ENCODE measurements at places on chromosomes 1 and 21.
A peak's percentile ranks its signal among the peaks of the same experiment; 100 is the strongest.

GRCh38 chr1:3750741-3751140 lies 1.5 kb upstream of the CCDC27 start:
- no peak for DNase-seq

- no peak for DNase-seq
These were observed 37.7 kb downstream of the MARK1 start for GRCh38 chr1:220565670-220566069.

DNA sequence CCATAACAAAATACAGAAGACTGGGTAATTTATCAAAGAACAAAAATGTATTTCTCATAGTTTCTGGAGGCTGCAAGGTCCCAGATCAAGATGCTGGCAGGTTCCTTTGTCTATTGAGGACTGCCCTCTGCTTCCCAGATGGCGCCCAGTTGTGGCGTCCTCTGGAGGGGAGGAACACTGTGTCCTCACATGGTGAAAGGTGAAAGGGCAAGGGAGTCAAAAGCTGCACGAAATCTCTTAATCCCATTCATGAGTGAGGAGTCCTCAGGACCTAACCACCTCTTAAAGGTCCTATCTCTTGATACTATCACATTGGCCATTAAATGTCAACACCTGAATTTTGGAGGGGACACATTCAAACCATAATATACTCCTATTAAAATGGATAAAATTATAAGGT lies 79.3 kb upstream of the IRF2BP2 start:
- no peak for DNase-seq

DNA sequence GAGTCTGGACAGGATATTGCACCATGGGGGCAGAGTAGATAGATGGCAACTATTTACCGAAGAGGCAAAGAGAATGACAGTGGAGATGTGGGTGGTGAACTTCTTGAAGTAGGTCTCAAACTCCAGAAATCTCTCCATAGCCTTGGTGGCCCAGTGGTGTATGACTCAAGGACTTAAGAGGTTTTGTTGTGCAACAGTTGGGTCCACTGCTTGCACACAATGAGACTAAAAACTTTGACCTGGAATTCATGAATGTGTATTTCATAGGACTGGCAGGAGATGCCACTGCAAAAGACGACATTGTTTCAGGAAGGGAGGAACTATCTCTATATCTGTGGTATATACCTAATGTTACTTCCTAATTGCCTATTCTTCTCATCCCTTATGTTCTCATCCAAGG lies 75.9 kb downstream of the ZSCAN20 start:
- DNase-seq = no peak

- DNase-seq = no peak
These were observed 8.1 kb downstream of the PSRC1 start for GRCh38 chr1:109274533-109275476.

DNA sequence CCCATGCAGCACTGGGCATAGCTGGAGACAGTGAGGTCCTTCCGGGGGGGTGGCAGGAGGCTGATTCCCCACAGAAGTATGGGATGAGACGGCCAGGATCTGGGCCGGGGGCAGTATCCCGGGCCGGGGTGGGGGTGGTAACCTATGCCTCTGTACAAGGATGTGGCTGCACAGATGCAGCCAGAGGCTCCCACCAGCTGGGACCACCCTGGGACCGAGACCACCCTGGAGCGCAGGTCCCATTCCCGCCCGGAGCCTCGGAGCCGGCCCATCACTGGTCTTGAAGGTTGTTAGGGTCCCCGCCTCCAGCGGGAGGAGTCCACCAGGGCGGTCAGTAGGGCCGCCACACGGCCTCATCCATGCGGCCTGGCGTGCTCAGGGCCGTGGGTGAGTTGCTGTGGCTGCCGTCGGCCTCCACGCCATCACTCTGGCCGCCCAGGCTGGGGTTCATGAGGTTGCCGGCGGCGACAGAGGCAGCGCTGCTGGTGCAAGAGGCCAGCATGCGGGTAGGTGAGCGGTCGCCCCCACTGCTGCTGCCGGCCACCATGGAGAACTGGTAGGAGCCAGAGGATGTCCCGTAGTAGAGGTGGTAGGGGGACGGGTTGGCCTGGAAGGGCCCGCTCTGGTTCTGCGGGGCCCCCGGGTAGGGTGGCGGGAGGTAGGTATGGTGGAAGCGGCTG lies 28.1 kb downstream of the RUNX3 start:
- DNase-seq = peak; percentile 13

Data from central memory CD8-positive, alpha-beta T cell (primary cell).